ENCODE measurements at places on chromosomes 2 and 18.

DNA sequence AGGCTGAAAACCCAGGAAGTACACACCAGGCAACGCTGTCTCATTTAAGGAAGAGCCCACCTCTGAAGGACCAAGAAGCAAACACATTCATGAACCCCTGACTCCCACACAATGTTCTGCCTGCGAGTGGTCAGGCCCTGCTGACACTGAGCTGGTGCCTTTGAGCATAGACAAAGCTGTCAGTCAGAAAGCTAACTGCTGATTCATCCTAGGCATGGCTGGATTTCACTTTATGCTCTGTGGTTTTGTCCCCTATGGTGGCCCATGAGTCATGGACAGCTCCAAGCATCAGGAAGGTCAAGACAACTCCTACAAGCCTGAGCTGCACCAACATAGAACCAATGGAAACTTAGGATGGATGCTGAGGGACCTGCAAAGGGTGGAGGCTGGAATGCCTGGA, 78.9 kb downstream of the UXS1 start:
- peak; percentile 76 for DNase-seq

DNA sequence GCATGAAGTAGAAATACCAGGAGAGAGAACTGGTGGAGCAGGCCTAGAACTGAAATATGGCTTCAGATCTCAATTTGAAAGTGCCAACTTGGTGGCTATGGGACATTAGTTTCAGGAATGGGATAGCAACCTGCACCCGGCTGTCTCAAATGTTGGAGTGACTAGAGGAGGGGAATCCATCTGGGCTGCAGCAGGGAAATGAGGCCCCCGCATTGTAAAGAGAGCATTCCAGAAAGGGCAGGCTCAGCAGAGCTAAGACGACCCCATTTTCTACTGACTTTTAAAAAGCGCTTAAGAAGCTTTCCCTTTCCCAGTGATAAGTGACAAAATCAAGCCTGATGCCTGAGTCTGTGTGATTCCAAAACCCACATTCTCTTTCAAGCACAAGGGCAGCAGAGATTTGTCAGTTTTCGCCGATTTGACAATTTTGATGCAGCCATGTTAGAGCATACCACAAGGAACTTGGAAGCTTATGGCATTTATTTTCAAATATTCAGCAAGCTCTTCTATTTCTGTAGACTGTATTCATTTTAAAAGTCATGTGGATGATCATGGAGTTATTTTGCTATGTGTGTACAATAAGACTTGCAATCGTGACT, 119.8 kb upstream of the ARHGAP28 start:
- DNase-seq, result no peak

GRCh38 chr2:232300894-232301387, 77.6 kb upstream of the ALPP start:
- no peak for DNase-seq

DNA sequence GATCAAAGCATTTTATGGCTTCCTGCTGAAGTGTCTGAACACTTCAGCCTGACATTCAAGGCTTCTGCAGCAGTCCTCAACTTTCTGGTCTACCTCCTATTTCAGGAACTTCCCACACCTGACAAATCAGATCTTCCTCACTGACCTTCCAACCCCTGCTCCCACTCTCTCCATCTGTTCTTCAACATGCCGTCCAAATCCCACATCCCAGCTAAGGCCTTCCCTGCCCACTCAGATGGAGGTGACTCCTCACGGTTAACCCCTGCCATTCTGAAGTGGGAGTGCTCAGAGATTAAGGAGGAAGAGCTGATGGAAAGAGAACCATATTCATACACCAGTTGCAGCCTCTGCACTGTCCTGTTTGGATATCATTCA, 104.8 kb downstream of the POLR1A start:
- DNase-seq, result no peak

GRCh38 chr18:28916456-28916855, 739.5 kb upstream of the CDH2 start:
- no peak for DNase-seq

DNA sequence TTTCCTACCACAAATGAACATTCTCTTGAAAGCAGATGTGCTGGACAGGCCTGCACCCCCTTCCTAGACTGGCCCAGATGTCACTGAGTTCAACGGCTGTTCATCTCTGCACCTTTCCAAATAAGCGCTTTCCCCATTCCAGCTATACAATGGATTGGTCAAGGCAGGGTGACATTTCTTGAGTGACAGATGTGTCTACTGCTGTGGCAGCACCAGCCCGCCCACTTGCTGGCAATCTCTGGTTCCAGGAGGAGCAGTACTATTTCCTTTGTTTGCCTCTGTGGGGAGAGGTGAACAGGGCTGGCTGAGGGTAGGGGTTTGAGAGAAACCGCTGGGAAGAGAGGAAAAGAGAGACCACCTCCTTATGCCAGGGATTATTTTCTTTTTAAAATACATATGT, 269.5 kb upstream of the POU3F3 start:
- DNase-seq, result no peak

DNA sequence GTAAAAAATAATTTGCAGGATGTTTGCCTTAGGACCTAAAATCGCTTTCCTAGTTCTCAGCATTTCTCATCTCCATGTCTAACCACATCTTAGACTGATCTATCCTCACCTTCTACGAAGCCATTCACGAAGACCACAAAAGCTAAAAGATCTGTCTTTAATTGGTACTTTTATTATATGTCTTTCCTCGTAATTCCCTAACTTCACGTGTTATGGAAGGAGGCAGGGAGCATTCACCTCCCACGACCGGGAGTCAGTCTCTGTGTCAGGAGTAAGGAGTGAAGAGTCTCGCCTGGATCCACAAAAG, 1.6 kb downstream of the DLGAP1 start:
- no peak for DNase-seq

- no peak for DNase-seq
Measured at GRCh38 chr2:15694589-15694986, 102.9 kb downstream of the DDX1 start.

DNA sequence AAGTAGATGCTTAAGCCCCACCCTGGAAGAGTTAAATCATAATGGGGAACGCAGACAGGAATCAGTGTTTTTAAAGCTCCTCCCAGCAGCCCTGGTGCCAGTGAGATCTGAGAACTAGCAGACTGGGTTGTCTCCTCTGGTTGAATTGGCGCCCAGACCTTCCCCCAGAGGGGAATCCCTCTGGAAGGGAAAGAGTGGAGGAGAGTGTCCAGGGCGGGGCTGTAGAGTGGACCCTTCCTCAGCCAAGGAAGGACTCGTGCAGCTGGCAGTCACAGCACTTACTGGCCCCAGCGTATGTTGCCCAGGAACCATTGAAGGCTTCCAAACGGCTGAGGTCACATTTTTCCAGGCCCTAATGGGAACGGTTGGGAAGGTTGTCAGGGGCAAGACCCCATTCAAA, 62.5 kb downstream of the TGOLN2 start:
- no peak for DNase-seq

DNA sequence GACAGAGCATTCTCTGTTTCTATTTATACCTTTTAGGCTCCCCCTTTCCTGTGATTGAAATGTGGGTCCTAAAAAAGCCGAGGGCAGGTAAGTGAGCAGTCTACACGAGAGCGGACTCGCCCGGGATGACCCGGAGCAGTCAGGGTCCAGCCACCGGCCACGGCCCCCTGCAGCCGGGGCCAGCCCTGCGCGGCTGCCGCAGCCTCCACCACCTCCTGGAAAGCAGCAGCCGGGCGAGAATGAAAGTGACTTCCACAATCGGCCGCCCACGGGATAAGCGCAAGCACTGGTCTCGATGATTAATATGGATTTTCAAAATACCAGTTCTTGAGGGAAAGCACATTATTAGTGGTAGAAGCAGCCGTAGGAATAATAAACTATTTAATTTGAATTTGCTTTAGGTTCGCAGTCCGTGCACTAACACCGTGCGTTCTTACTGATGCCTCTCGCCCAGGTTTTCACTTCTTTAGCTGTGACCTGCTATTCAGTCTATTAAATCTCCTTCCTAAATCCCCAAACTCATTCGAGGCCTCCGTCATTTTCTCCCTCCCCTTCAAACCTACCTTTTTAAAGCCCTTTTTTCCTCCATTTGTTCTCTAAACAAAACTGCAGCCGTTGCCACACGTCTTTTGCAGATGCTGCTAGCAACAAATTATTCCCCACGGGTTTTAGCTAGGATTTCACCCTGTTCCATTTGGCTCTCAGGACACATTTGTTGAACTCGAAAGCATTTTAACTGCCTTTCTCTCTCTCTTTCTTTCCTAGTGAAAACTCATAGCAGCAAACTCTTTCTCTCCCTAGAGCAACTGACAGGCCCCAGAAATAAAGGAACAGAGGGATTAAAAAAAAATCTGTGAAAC, 1015.1 kb upstream of the PIK3C3 start:
- DNase-seq, result peak; percentile 34
